ENCODE measurements at places on chromosomes 12 and 14.

DNA sequence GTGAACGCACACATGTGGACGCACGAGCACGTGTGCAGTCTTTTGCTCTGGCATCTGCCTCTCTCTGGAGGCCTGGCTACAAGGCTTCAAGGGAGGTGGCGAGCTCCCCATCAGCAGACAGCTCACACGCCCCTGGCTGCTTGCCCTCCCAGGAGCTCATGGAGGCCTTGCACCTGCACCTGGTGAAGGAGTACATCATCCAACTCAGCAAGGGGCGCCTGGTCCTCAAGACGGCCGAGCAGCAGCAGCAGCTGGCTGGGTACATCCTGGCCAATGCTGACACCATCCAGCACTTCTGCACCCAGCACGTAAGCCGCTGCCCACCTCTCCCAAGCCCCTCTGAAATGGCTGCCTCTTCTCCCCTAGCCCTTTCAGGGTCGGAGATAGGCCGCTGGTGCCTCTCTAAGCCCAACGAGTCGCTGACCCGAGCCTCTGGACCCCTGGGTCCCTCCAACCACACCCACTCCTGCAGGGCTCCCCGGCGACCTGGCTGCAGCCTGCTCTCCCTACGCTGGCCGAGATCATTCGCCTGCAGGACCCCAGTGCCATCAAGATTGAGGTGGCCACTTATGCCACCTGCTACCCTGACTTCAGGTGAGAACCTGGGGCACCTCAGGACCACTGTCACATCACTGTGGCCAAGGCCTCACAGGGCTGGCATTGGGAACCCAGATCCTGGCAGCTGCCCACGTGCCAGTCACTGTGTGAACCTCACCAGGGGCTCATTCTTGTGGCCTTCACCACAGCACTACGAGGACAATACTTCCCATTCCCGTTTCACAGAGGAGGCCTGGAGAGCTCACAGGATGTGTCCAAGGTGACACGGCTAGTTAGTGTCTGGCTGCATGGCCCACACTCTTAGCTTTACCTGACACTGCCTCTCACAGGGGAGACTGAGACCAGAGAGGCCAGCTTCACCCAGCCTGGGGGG is 10.2 kb downstream of the TNFAIP2 start:
- DNase-seq = no peak

DNA sequence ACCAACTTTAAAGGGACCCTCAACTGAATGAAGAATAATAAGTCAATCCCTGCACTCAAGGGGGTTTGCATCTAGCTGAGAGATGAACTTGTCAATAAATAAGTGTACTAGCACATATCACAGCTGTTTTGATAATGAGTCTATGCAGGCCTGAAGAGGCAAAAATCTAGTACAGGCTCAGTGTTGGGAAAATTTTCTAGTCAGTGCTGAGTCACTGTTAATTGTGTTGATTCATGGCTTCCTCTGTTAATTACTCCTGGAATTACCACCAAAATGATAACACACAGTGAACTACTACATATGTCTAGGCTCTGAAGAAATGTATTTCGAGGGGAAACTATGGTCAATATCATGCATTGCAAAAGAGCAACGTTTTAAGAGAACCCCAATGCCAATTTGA is 18.9 kb downstream of the SNRPF start:
- DNase-seq = no peak

GRCh38 chr12:84874125-84874824 is 38.3 kb downstream of the SLC6A15 start:
- no peak for DNase-seq

DNA sequence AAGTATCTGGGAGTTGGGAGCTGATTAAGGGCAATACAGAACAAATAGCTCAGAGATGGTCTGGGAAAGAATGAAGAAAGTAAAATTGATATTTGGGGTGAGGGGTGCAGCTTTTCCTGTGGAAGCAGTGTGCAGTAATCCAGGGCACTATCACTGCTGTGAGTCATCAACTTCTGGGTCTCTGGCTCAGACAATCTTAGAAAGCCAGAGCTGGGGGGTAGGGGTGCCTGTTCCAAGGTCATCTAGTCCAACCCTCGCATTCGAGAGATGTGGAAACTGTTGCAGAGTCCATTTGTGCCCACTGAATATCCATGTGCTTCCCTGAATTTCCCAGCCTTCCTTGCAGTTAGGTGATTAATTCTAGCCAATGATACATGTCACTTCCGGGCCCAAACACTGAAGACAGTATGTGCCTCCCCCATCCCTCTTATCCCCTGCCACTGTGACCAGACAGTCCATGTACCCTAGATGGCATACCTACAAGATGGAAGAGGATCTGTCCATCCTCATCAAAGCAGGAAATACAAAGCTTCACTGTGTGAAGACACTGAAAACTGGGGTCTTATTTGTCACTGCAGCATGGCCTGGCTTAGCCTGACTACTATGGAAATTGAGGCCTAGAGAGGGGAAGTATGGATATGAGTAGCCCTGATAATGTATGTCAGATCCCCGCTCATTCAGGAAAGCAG is 51.9 kb downstream of the ZFP36L1 start:
- no peak for DNase-seq

- DNase-seq = no peak
Observed at GRCh38 chr12:90940872-90941499, 14.0 kb downstream of the CCER1 start.

- DNase-seq = no peak
Observed at GRCh38 chr12:122790393-122791075, 16.2 kb downstream of the CCDC62 start.

DNA sequence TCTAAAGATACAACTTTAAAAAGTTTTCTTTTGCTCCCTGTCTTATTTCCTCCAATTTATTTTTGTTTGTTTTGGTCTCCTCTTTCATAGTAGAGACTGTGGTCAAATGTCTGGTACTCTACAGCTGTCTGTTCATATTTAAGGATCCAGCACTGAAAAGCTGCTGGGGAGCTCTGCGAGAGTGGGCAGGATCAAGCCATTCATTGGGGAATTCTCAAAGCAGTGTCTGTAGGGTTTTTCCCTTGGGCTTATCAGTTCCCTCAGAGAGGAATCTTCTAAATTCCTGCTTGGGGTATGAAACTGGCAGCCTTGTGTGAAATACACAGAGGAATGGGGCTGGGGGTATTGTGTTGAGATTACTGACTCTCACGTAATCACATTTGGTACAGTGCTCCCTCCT is 52.3 kb downstream of the FNTB start:
- DNase-seq = no peak

DNA sequence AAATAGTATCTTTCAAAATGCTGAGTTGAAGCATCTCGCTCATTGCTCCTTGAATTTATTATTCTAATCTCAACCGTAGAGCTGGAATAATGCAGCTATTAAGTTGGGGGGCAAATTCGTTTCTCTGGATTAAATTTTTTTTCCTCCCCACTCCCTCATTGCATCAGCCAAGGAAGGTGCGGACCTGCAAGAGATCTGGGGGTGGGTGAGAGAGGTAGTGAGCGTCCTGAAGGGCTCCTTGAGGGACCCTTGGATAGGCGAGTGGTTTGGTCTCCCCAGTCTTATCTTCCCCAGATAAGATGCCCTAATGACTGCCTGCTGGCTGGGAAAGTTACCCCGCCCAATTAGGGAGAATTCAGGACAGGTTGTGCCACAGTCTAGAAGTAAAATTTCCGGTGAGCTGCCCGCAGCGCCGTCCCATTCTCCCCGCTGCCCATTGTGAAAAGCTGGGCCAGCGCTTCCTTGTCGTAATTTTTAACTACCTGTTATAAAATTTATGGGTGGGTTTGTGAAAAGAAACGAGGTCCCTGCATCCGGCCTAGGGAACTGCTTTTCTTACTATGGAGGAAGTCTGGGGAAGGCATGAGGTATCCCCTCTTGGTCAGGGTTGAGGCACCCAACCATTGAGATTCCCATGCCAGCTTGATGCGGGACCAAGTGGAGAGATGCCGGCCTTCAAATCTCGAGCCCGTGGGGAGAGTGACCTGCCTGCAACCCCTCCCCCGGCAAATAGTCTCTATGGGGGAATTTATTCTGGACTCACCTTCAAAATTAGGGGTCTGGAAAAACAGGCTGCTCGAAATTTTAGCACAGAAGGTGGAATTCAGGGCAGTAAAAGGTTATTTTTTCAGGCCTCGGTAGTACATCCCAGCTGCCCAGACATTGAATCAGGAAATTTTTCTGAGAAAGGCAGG is 6.5 kb downstream of the HOXC8 start:
- no peak for DNase-seq

DNA sequence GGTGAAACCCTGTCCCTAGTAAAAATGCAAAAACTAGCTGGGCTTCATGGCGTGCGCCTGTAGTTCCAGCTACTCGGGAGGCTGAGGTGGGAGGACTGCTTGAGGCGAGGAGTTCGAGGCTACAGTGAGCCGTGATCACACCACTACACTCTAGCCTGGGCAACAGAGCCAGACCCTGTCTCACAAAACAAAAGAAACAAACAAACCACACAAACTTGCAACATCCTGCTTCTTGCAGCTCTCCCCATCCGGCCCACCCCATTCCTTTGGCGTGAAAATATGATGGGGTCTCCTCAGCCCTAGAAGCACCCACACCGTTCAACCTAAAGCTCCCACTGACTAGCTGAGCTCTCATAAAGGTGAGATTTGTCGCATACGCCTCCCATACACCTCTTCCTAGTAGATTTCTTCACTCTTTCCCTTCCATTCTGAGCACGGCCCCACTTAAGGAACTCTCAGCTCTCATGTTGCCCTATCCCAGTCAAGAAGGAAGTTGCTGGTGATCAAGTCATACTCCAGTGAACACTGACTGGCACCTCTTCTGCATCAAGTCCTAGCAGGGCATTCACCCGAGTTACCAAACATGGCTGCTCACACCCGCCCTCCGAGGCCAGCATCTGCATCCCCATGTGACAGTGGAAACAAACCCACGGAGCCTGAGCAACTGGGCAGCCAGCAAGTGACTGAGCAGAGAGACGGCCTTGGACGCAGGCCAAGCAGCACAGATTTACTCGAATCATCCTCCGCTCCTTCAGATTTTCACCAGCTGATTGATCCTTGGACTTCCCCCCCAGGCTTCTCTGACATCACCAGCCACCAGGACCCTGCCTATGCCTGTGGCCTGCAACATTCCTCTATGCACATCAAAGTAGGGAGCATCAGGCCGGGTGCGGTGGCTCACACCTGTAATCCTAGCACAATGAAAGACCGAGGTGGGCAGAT is 18.9 kb upstream of the CD27 start:
- no peak for DNase-seq

GRCh38 chr14:54354096-54354495 is 42.7 kb upstream of the CDKN3 start:
- DNase-seq = no peak

GRCh38 chr14:72651714-72652113 is 242.2 kb downstream of the DPF3 start:
- DNase-seq = no peak

GRCh38 chr14:62015243-62015642 is 253.0 kb downstream of the SNAPC1 start:
- DNase-seq = no peak

GRCh38 chr14:21056520-21057163 is 980 bp upstream of the RNASE8 start:
- DNase-seq = no peak

DNA sequence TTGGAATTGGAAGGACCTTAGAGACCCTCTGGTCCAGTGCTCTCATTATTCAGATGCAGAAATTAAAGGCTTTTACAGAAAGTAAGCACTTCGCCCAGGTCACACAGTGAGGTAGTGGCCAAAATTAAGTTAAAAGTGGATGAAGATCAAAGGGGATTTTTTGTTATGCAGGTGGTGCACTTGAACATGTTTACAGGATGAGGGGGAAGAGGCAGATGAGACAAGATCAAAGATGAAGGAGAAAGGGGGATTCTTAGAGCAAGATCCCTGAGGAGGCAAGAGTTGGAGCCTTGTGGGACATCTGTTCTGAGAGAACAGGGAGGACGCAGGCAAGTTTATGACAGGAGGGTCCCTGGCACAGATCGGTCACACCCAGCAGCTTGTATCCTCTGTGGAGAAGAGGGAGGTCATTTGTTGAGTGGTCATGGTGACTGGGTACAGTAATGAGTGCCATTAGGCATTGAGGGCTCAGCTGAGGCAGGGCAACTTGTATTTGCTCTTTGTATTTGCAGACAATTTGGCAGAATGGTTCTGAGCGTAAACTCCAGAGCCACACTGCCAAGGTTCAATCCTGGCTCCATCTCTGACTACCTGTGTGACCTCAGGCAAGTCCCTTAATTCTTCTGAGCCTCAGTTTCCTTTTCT is 84.0 kb downstream of the BORCS5 start:
- no peak for DNase-seq

GRCh38 chr14:86038387-86039042 is 508.6 kb downstream of the FLRT2 start:
- DNase-seq = no peak

DNA sequence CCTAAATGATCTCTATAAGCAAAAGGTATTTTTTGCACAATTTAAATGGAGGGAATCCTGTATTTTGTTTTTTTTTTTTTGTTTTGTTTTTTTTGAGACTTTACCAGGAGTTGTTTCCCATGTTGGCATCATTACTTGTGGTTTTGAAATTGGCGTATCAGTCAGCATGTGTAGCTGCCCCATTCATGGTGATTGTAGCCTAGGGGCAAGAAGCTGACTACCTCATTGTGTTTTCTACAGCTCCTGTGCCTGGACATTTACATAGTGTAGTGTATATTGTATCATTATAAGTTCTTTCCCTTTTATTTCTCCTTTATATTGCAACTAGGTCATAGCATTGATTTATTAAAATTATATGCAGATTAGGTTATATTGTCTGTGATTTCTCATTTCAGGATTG is 24.5 kb downstream of the SAMD4A start:
- no peak for DNase-seq

GRCh38 chr12:42326541-42327226 is 717 bp downstream of the PPHLN1 start:
- DNase-seq = no peak

DNA sequence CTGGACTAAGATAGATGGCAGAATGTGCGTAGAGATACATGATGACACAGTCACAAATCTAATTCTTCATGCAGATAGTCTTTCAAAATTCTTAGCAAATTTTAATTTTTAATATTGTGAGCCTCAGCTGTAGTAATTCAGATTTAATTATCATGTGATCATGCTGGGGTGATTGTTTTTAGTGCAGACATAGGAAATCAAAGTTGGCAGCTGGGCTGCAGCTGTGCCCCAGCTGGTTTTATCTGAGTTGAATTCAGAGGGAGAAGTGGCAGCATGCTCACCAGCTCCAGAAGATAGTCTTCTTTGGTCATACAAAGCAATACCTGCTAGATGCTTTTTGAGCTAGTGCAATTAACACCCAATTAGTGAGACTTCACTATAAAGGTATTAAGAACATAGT is 292.9 kb downstream of the RAD51B start:
- no peak for DNase-seq

DNA sequence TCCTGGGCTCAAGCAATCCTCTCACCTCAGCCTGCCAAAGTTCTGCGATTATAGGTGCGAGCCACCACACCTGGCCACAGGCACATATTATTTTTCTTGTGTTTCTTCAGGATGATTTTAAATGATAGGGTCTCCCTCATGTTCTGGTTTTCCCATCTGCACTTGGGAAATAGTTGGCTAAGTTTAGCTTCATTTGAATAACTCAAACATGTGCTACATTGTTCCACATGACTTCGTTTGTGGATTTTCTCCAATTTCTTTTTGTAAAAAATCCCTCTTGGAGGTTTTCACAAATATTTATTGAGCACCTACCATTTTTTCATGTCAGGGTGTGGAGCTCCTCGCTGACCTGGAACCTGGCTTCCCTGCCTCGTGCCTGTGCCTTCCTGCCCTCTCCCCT is 55.2 kb upstream of the GNPNAT1 start:
- DNase-seq = no peak

GRCh38 chr12:51593539-51593938 is 2.5 kb downstream of the SCN8A start:
- DNase-seq = no peak

- DNase-seq = no peak
Observed at GRCh38 chr14:74135426-74135825, 50.7 kb downstream of the LIN52 start.

- DNase-seq = no peak
Observed at GRCh38 chr14:21852775-21853174, 179.2 kb upstream of the OR4E1 start.

Measured in activated T-helper 1 cell treated with anti-CD3 and anti-CD28 coated beads, Interleukin-2, amount 50 U/mL, for 16 hours (primary cell).